ENCODE measurements at places on chromosomes 3 and 15.

DNA sequence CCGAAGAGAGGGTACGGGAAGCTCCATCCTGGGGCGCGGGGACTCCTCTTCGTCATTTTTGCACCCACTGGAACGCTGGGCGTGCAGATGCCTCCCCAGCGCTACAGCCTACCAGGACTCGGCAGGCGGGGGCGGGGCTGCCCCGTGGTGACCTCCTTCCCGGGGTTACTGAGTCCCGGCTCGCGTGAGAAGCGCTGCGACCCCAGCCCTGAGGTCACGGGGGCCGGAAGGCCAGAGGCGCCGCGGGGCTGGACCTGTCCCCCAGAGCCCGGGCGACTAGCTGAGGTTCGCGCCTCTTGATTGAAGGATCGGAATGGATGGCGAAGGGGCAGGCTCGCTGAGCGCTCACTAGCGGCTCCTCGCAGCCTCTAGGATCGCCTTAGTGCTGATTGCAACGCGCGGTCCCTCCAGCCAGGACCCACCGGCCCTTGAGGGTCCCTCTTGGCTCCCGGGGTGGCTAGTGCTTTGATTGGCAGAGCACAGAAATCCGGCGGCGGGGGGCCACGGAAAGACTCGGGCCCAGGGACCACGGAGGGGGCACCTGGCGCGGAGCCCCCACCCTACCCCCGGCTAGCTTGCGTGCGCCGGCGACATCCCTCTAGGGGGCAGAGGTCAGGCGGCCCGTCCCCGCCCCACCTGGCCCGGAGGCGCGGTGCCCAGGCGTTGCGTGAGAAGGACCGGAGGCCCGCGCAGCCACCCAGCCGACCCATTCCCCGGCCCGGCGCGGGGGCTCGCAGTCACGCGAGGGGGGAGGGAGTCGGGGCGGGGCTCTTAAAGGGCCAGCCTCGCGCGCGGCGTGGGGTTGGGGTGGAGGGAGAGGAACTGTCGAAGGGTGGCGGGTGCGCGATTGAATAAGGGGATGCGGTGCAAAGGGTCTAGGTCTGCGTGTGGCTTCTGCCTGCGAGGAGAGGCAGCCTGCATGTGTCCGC lies 781 bp upstream of the CYP1A1 start:
- DNase-seq, result no peak

DNA sequence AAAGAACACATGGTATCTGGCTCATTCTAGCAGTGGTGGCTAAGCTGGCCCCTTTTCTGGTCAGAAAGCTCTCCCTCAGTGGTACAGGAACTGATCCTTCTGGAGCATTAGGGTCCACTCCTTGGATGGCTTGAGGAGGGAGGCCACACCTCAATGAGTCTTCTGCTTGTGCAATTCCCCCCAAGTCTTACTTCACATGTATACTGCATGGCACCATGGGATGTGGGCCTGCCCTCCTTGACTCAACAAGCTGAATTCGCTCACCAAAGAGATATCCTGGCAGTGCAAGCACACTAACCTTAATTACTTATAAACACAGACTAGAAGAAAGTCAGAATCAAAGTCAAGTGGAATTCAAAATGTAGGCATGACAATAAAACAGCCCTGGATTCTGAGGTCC lies 133.8 kb upstream of the SLC2A2 start:
- no peak for DNase-seq

GRCh38 chr3:151011427-151011826 lies 38.9 kb upstream of the CLRN1 start:
- DNase-seq, result no peak

- DNase-seq, result no peak
Observed at GRCh38 chr15:59830873-59831272, 141.8 kb upstream of the BNIP2 start.

- no peak for DNase-seq
Observed at GRCh38 chr3:76753599-76753998, 286.3 kb upstream of the ROBO2 start.
